ENCODE measurements at places on chromosomes 6 and 20.

GRCh38 chr6:5672581-5673011 is 334.1 kb downstream of the NRN1 start:
- DNase-seq: no peak

- DNase-seq: no peak
These were observed 728 bp upstream of the CEP162 start for GRCh38 chr6:84228198-84228543.

DNA sequence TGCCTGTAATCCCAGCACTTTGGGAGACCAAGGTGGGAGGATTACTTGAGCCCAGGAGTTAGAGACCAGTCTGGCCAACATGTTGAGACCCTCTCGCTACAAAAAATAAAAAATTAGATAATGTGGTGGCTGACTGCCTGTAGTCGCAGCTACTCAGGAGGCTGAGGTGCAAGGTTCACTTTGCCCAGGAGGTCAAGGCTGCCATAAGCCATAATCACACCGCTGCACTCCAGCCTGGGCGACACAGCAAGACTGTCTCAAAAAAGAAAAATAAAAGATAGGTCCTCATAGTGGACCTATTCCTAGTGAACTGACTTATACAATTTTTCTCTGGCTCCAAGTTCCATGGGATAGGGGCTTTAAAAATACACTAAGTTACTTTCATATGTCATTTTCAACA is 41.9 kb downstream of the MRS2 start:
- no peak for DNase-seq

GRCh38 chr20:4073852-4074741 is 58.7 kb upstream of the RNF24 start:
- DNase-seq: no peak

DNA sequence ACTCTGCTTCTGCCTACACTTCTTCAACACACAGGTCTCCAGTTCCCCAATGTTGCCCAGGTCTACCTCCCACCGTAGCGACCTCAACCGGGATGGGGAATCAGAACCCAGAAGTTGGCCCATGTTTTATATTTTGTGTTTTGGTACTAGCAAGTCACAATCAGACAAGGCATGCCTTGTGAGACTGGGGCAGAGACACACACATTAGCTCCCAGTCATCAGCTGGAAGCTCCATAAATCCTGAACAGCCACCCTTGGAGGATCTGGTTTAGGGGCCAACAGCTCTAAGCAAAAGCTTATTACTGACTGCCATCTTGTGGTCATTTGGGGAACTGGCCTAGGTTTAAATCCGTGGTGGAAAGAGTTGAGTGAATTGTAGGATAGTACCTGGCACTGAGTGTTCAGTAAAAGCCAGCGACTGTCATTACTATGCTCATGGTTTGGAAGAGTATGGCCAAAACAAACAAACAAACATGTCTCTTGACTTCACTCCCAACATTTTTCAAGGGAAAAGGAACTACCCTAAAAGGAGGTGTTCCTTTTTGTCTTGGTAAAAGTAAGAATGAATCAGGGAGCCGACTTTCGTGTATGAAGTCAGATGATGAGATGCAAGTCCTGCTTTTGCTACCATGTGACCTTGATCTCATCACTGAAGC is 40.5 kb downstream of the PIM1 start:
- DNase-seq: peak; percentile 59

DNA sequence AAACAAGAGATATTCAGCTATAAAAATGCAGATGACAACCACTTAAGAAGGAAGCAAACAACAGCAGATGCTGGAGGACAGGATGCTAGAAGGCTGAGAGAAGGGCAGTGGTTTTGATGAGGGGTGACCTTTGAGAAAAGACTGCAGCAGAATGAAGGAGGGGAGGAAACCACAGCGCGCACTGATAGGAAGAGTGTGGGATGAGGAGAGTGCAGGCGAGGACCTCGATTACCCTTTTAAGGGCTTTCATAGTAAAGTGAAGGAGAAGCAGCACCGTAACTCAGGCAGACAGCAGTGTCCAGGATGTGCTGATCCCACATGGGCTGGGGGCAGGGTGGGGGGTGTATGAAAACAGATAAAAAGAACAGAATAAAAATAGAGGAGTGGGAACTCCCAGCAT is 19.2 kb downstream of the ZBTB2 start:
- no peak for DNase-seq

GRCh38 chr6:143059663-143060353 is 881 bp upstream of the AIG1 start:
- DNase-seq: no peak

DNA sequence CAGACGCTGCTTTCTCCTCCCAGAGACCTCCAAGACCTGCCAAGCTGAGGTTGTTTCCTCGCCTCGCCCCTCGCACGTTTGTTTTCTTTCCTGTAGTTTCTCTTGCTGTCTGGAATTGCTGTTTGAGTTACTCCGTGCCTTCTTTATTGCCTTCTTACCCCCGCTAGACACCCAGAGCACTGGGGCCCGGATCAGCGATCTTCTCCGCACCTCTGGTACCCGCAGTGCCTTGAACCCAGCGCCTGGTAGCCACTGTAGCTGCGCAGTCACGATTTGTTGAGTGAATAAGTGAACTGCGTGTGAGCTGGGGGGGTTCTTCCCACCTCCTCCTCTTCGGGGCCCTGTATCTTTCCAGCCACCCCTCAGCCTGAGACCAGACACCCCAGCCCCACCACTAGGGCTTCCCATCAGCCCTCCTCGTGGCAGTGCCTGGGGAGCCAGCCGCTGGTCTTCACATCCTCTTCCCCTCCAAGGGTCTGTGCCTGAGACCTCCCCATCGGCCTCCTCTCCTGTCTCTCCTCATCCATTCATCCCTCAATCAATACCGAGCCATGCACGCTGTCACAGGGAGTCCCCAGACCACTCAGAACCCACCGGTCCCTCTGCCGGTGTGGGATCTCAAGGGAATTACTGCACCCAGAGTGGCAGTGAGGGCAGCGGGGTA is 849 bp upstream of the BMP7 start:
- DNase-seq: no peak

DNA sequence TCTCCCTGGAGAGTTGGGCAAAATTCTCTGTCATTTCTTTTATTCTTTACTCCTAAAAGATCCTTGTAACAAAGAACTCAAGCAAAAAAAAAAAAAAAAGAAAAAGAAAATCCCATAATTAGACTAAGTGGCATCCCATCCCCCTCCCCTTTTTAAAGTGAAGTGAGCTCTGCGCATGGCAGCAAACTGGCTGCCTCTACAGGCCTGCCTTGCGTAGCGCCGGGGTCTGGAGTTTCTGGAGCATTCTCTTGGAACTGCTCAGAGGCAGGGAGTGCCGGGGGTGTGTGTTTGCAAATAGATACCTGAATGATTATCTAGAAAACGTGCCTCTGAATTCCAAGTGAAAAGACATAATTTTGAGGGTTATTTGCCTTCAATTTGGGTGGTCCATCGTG is 48.1 kb downstream of the FOXC1 start:
- DNase-seq: no peak

GRCh38 chr6:108174371-108175175 is 8.8 kb downstream of the NR2E1 start:
- no peak for DNase-seq

GRCh38 chr20:5189917-5190316 is 63.1 kb downstream of the CDS2 start:
- DNase-seq: no peak

GRCh38 chr20:23156170-23156841 is 70.2 kb upstream of the CD93 start:
- DNase-seq: no peak

GRCh38 chr20:49989234-49990065 is 6.7 kb downstream of the SNAI1 start:
- DNase-seq: no peak

DNA sequence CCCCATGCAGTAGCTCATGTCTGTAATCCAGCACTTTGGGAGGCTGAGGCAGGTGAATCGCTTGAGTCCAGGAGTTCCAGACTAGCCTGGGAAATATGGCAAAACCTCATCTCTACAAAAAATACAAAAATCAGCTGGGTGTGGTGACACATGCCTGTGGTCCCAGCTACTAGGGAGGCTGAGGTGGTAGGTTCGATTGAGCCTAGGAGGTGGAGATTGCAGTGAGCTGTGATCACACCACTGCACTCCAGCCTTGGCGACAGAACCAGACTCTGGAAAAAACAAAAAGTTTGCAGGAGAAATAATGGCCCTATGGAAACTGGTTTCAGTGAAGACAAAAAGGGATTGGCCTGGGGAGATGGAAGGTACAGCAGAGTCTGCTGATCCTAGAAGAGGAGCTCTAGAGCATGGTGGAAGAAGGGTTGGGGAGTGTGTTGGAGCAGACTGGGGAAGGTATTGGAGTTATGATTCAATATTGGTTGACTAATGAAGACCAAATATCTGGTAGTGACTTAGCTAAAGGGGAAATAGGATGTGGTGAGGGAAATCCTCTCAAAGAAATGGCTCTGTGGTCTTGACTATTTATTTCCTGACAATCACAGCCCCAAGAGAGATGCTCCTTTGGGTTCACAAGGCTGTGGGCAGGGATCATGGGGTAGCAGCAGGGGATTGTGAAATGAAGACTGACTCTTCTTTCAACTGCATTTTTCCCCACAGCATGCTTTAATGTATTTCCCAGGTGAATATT is 281.9 kb downstream of the UTRN start:
- no peak for DNase-seq

- no peak for DNase-seq
These were observed 4.1 kb downstream of the CALHM6 start for GRCh38 chr6:116465246-116465645.

GRCh38 chr6:11575408-11576033 is 38.0 kb downstream of the TMEM170B start:
- DNase-seq: peak; percentile 18

DNA sequence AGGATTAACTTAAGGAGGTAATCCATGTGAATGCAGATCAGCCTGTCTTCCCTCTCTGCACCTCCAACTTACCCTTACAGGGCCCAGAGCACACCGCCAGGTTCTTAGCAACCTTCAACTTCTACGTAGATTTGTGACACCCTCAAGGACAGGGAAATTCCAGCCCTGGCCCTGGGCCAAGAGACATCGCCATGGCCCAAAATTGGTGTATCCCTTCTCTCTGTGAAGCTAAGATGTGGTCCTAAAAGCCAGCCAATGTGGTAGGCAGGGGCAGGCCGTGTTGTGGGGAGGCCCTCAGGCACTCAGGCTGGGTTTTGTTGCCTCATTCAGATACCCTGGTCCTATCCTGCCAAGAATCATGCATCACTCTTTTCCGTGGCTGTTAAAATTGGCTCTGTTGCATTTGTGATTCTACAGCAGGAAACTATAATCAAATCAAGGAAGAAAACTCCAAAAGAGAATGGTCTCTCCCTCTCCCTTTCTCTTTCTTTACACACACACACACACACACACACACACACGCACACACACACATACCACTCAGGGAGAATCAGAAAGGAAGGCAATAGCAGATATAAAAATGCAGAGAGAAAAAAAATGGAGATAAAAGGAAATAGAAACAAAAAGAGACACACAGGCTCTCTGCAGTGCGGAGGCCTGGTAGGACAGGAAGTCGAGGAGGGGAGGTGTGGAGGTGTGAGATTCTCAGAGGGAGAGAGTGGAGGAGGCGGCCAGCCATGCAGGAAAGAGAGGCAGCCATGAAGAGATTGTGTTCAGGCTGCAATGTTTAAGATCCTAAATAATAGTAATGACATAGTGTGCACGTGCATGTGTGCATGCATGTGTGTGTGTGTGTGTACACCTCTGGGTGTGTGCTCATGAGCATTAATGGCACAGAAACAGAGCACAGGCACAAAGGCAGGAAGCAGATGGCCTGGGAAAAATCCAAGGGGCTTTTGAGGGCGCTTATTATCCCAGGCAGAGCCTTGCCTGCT is 201.8 kb upstream of the LRFN2 start:
- DNase-seq: no peak

GRCh38 chr6:107030151-107030550 is 2.2 kb downstream of the MTRES1 start:
- no peak for DNase-seq

DNA sequence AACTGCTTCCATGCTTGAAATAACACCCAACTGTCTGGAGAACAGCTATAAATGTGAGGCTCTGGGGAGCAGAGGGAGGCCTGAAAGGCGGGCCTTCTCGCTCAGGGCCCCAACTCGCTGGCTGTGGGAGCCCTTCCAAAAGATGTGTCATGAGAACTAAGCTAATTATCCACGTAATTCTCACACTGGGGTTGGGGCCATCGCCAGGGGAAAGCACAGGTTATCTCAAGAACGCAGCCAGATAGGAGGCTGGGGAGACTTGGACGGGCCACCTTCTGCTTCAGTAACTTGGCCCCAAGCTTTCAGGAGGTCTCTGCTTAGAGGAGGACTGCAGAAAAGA is 1.6 kb downstream of the PXDC1 start:
- no peak for DNase-seq

- DNase-seq: no peak
These were observed 26.4 kb downstream of the RPP40 start for GRCh38 chr6:4977468-4977867.

DNA sequence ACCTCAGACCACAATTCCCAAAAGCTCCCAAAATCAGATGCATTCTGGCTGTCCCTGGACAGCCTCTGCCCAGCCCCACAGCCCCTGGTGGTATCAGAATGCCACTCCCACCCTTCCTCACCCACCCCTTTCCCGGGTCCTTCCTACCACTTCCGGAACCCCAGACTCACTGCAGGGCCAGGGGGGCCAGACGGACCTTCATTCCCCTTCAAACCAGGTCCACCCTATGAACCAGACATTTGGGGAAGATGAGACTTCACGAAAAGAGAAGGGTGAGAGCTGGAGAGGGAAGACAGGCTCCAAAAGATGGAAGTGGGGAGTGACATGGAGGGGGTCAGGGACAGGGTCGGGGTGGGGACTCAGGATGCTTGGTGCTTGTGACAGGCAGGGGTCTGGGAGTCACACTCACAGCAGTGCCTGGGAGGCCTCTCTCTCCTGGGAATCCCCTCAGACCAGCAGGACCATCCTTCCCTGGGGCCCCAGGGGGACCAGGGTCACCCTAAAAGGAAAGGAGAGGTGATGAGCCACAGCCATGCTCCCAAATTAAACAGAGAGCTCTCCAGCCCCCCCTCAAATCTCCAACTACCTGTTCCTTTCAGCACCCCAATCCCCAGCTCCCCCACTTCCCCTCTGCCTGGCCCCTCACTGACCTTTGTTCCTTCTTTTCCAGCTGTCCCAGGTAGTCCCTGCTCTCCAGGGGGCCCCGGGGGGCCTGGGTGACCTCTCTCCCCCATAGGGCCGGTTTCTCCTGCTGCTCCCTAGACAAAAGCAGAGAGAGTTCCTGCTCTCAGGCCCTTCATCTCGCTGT is 20.2 kb downstream of the COL11A2 start:
- no peak for DNase-seq

- no peak for DNase-seq
These were observed 649.2 kb downstream of the MMUT start for GRCh38 chr6:48813836-48814235.
